ENCODE measurements at places on chromosomes 3 and 15.

DNA sequence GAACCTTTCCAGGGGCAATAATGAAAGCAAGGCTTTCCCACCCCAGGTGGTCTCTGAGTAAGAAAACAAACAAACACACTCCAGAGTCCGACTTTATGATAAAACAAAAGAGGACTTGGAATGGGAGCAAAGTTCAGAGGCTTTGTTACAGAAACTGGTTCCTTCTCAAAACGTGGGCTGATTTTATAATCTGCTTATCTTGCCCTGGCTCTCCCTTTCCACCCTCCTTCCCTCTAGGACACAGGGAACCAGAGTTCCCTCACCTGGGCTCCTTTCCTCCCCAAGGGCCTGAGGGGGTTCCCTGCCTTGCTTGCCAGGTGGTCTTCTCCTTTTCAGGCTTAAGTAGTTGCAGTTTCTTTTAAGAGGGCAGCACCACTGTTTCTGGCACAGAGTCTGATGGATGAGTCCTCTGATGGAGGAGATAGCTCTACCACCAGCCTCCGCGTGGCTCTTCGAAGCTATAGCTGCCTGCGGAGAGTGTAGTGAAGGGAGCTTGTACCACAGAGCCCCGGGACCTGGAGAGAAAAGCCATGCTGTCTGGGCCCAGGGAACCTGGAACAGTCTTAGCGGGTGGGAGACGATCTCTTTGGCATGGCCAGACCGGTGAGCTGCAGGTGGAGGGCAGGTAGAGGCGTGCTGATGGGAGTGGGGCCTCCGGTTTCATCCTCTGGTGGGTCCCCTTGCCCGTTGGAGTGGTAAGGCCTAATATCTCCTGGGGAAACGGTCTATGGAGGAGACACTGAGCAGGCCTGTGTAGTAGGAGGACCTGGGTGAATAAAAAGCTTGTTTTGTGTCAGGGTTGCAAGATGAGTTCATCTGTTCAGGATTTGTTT lies 68.7 kb downstream of the SMAD6 start:
- DNase-seq, result no peak

- DNase-seq, result peak; percentile 7
These were observed 382 bp upstream of the POMGNT2 start for GRCh38 chr3:43106293-43106628.

DNA sequence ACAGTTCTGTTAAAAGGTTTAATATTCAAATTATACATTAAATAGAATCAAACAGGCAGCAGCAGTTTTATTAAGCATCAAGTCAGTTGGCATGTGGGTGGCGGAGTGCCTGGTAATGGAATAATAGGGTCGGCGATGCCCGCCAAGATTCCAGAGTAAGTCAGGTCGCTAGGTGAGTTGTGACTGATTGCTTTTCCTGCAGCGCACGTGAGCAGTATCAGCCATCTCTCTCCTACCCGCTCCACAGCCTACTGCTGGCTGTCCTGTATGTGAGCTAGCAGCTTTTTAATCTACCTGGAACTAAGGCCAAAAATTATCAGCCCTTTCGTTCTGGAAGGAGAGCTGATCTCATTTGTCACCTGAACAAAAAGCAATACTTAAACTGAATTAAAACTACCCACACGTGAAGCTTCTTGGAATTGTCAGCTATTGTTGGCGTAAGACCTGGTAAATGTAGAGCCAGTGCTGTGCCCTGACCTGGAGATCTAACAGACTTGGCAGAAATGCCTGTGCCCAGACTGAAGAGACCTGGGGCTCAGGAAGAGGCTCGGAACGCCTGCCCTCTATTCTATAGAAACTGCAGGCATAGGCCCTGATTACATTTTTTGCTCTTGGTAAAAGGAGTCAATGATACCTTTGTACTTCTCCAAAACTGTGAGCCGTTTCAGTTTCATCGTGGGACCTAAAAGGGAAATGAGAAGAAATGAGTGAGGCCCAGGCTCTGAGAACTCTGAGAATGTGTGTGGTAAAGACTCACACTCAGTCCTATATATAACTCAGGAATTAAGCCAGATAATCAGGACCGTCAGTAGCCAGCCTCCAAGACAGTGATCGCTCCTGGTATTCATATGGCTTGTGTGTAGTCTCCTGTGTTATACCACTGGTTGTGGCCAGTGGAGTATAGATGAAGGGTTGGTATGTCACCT lies 21.9 kb downstream of the IDH3A start:
- no peak for DNase-seq

GRCh38 chr15:45703670-45704328 lies 69.0 kb downstream of the SQOR start:
- DNase-seq, result no peak

DNA sequence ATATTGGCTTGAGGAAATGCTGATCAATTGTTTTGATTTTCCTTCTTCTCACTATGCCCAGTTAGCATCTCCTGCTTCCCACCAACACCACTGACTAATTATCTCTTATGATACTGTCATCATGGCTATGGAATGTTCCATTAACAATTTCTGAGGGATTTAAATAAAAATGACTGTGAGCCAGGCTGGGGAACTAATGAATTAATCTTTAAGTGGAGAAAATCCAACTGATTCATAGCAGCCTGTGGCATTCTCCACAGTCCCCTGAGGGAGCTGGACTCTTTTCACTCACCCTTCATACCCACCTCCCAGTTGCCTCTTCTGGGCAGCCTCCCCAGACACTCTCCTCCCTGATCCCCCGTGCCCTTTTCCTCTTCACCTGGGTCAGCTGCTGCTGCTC lies 353.6 kb downstream of the CLSTN2 start:
- DNase-seq, result no peak

- DNase-seq, result no peak
These were observed 785.9 kb downstream of the GRM7 start for GRCh38 chr3:7646851-7647250.

DNA sequence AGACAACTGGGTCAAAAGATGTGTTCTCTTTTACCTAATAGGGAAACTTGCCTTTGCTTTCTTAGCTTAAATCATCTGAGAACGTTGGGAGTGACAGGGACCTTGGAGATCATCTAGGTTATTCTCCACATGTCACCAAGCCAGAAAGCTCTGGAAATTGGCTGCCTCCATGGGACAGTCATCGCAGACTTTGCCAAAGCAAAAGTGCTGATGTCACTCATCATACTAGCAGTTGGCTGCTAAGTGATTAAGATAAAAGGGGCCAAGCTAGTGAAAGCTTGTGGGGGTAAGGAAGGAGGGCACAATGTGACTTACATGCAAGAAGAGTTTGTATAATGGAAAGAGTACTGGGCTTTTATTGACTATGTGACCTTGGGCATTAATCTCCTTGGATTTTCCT lies 198.0 kb upstream of the PFN2 start:
- no peak for DNase-seq

DNA sequence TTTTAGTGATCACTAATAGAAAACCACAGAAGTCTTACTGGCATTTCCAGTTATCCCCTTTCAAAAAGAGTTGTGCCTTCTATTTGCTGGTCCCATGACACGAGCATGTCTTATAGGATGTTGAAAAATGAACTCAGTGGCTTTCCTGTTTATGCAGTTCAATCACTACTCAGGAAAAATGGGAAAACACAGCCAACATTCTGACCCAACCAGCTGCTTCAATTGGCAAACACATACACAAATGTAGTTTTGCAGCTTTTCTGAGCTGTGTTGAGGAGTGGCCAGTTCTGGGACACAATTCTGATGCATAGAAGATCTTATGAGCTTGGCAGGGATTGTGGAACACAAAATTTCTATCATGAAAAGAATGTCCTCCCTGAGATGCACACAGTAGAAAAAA lies 40.3 kb downstream of the FSTL1 start:
- DNase-seq, result no peak

DNA sequence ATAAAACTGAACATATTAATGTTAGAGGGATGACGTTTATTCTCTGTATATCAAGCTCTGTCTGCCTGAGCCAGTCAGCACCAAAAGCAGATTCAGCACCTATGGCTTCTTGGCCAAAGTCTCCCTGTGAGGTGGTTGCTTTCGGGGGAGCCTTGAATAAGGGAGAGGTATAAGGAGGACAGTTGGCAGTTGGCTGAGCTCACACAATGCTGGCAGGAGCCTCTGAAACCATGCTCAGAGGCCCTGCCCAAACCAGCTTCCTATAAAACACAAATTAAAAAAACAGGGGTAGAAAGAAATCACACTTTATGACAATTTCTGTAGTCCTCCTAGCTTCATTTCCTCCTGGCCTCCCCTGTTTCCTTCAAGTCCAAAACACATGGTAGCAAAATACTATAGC lies 18.8 kb downstream of the ARHGEF3 start:
- no peak for DNase-seq

DNA sequence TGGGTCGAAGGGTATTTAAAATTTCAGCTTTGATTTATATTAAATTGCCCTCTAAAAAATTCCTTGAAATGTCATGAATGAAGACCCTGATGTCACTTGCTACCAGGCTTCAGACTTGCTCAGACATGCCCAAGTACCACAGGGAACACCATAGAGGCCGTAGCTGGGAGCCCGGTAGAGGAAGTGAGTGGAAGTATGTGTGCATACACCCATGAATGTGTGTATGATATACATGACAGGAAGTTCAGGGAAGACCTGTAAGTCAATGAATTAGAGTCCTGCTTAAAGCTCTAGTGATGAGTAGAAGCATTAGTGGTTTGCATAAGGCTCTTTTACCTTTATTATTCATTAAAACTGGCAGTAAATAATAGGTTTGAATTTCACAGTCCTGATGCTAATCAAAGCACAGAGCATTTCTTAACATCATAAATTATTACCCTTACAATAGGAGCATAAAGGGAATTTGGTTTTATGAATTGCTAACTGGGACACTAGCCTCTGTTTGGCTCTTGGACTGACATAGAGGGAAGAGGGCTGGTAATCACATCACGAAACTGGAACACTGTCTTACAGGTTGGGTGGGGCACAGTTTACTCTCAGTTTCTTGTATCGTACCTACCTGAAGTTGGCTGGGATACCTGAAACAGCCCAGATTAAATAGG lies 144.4 kb downstream of the CHST2 start:
- no peak for DNase-seq

GRCh38 chr15:28783873-28784272 lies 64.6 kb downstream of the GOLGA6L7 start:
- no peak for DNase-seq

- no peak for DNase-seq
These were observed 161.4 kb upstream of the POU1F1 start for GRCh38 chr3:87437765-87438164.

GRCh38 chr15:62569460-62570404 lies 404.6 kb upstream of the C2CD4B start:
- DNase-seq, result no peak

DNA sequence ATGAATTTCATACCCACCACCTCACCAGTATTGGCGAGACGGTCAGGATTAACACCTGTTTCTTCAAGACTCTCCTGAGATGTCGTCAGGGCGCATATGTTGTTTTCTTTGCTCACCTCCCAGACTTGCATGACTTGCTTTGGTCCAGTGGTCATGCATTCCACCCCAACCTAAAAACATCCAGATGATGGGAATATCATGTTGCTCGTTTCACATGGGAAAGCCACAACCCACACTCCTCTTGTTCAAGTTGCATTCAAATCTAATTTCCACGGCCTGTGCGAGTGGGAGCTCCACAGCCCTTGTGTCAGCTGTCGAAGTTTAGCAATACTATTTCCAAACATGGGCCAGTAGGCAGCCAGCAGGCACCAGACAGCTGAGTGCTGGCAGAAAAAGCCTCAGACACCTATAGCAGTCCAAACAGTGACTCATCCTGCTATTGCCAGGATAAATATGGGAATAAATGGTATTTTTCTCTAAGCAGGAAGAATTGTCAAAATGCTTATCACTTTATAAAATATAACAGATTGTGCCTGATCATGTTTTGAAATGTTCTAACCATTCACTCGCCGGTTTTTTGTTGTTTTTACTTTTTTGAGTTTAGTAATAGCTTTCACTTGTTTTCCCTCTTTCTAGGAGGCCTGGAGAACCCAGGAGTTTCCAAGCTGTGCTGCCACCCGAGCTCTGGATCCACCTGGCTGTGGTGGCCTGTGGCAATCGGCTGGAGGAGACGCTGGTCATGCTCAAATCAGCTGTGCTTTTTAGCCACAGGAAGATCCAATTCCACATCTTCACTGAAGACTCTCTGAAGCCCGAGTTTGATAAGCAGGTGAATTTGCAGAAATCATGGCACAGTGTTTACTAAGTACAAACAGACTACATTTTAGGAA lies 20.1 kb downstream of the GXYLT2 start:
- DNase-seq, result no peak

GRCh38 chr3:61877359-61878138 lies 316.2 kb downstream of the PTPRG start:
- no peak for DNase-seq

GRCh38 chr15:48754011-48754410 lies 56.9 kb downstream of the CEP152 start:
- DNase-seq, result no peak

DNA sequence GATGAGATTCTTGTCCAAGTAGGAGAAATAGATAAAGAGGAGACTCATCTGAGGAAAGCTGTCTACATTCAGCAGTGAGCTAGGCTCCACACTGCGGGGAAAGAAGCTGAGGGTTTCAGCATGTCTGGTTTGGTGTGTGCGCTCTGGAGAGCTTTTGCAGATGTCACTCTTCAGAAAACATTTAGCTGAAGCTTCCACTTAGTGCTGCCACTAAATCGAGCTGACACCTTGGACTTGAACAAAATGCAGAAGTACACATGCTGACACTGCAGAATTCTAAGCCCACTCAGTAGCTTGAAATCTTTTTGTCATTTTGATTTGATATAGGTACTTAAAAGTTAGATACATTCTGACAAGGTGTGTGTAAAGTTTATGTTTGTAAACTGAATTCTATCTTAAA lies 32.3 kb upstream of the CRTC3 start:
- no peak for DNase-seq

GRCh38 chr15:69315402-69316110 lies 16.8 kb downstream of the PAQR5 start:
- no peak for DNase-seq

- DNase-seq, result no peak
These were observed 134.1 kb downstream of the ISL2 start for GRCh38 chr15:76470691-76471090.

DNA sequence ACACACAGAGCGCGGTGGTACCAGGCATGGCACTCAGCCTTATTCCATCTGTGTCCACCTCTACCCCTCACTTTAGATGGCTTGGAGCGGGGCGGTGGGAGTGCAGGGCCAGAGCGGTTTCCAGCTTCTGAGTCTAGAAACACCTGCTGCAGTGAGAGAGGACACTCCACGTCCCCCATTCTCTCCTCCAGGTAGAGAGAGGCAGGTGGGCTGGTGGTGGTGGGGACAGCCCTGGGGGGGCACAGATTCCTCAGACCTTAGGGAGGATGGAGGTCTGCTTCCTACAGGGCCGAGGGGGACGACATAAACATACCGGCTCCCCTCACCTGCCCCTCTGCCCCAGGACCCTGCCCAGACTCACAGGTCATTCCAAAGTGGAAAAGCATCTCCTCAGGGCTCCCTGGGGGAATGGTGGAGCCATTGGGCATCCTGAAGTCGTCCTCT lies 40.4 kb downstream of the MUC20 start:
- DNase-seq, result no peak

GRCh38 chr3:20405231-20405630 lies 219.2 kb upstream of the SGO1 start:
- no peak for DNase-seq

DNA sequence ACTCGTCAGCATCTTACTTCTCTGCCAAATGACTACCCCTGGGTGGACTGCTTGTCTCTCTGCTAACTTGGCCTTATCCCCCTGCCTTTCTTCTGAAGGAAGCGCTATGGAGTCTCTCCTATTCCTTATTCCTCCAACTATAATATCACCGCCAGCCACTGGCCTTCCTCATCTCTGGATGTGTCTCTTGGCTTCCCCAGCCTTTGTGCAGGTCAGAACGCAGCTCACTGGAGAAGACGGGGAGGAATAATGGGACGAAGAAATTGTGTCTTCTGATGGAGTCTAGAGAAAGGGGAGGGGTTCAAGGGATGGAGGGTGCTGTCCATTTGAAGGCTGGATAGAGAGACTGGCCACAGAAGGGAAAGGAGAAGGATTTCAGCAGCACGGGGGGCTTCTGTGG lies 16.9 kb downstream of the ITGA11 start:
- no peak for DNase-seq
